ENCODE measurements at places on chromosomes 16 and 17.

DNA sequence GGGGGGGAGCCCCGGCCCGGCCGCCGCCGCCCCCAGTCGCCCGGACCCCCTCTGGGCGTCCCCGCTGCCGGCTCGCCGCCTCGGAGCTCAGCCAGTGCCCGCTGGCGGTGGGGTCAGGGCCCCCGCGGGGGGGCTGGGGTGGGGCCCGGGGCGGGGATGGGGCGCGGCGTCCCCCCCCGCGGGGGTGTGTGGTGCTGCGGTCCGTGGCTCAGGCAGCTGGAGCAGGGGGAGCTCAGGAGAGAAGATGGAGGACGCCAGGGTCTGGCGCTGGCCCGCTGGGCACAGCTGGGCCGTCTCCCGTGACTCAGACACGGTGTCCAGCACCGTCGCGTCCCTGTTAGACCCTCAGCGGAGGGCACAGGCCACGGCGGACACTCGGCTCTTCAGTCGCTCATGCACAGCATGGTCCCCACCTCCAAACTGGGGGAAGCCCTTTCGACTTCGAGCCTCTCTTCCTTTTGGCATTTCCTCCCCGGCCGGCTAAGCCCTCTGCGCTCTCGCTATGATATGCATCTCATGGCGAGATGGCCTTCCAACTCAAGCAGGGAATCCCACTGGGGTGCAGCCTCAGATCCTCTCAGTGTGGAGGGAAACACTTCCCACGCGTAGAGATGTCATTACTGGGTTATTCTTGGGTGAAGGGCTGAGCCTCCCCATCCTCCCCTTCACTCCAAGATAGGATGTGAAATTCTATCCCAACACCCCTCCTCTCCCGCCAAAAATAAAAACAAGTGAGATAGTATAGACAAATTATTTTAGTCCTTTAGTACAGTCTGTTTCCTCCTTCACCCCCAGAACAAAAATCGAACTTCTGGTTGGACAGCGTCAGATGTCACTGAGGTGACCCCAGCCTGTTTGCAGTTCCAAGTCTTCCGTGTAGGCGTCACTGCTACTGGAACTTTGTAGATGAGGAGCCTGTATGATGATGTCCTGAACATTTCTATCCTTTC, 522 bp upstream of the VEZF1 start:
- peak; percentile 94 for DNase-seq

GRCh38 chr17:38469875-38470274, 41.6 kb downstream of the ARHGAP23 start:
- no peak for DNase-seq

DNA sequence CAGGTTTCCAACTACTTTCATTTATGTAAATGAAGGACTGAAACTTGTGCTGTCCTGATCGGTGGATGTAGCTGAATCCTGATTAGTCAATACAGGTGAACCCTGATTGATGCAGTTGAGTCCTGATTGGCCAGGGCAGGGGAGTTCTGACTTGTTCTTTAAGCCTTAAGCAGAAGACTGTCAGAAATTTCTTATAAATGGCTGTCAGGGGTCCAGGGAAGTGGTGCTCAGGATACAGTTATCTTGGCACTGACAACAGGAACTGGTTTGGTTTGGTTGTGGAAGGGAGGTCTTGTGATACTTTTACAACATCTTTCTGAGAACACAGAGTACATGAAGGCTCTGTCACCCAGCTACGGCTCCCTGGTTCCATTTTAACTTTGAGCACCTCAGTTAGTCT, 132.1 kb downstream of the KCNJ12 start:
- no peak for DNase-seq

GRCh38 chr16:67736858-67737257, 17.7 kb upstream of the GFOD2 start:
- no peak for DNase-seq

- no peak for DNase-seq
These were observed 186.8 kb downstream of the COPRS start for GRCh38 chr17:31672161-31672819.

DNA sequence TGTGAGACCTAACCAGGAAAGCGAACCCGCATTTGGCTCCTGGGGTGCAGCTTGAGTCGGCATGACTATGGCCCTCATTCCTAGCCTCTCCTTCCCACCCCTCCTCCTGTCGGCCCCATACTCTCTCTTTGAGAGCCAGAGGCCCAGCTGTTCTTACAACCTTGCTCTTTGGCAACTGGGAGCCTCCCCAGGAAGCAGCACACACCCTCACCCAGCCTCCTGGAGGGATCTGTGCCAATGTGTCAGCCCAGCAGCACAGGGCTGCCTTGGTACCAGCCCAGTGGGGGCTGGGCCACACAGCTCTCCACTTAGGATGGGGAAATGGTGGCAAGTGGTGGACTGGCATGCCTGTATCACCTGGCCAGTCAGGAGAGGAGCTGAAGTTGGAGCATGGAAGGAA, 70.3 kb upstream of the LGALS9 start:
- DNase-seq: peak; percentile 79

GRCh38 chr16:88466175-88466862, 13.2 kb downstream of the ZFPM1 start:
- no peak for DNase-seq
